Amniotic epithelial cell (primary cell): ENCODE measurements at places on chromosomes 16 and 17.
A peak's percentile ranks its signal among the peaks of the same experiment; 100 is the strongest.

DNA sequence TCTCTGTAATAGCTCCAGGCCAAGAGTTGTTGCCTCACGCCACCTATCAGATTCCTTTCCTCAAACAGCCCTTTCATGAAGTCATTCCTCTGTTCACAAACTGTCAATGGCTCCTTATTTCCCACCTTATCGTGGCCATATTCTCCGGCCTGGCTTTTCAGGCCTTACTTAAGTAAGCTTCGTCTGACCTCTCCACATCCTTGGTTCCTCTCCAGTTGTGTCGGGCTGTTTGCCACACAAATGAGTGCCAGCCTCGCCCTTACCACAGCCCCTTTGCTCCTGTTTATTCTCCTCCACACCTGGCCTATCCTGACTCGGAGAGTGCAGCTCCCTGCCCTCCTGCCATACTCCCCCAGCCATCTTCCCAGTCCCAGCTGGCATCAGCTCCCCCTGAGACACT, 2.0 kb downstream of the TP53I13 start:
- no peak for DNase-seq

- no peak for DNase-seq
Measured at GRCh38 chr16:50916040-50916439, 174.2 kb downstream of the CYLD start.

- DNase-seq: no peak
Measured at GRCh38 chr17:80822021-80822699, 169.5 kb upstream of the CHMP6 start.

- no peak for DNase-seq
Measured at GRCh38 chr16:23406024-23406423, 47.0 kb downstream of the COG7 start.

GRCh38 chr16:30677931-30678585, 19.8 kb downstream of the FBRS start:
- no peak for DNase-seq

DNA sequence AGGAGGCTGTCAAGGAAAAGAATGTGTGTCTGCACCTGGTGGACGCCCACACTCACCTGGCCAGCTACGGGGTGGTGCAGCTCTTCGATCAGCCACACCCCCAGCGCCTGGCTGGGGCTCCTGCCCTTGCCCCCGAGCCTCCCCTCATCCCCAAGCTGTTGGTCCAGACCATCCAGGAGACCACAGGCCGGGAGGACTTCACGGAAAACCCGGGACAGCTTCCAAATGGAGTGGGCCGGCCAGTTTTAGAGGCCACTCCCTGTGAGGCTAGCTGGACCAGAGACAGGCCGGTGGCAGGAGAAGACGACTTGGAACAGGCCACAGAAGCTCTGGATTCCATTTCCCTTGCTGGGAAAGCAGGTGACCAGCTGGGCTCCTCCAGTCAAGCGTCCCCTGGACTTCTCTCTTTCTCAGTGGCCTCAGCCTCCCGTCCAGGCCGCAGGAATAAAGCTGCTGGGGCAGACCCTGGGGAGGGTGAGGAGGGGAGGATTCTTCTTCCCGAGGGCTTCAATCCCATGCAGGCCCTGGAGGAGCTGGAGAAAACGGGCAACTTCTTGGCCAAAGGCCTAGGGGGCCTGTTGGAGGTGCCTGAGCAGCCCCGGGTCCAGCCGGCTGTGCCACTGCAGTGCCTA, 2.2 kb downstream of the WDR81 start:
- no peak for DNase-seq

- peak; percentile 73 for DNase-seq
Measured at GRCh38 chr17:20266806-20267458, 200.4 kb downstream of the LGALS9B start.

- DNase-seq: no peak
Measured at GRCh38 chr17:63349478-63350000, 96.6 kb downstream of the CYB561 start.

DNA sequence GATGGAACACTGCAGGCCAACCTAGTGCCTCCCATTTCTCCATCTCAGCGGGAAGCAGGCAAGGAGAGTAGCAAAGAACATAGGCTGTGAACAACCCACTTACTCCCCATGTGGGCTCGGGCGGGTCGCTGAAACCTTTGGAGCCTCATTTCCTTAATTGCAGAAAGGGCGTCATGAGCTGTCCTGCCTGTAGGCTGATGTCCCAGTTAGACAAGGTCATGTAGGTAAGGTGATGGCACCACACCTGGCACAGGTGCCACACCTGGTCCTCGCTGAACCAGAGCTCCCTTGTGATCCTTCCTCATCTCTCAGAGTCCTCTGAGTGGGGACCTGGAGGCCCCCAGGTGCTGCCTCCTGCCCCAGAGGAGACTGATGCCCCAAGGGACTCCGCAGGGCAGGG, 22.9 kb downstream of the ABCC3 start:
- DNase-seq: no peak

DNA sequence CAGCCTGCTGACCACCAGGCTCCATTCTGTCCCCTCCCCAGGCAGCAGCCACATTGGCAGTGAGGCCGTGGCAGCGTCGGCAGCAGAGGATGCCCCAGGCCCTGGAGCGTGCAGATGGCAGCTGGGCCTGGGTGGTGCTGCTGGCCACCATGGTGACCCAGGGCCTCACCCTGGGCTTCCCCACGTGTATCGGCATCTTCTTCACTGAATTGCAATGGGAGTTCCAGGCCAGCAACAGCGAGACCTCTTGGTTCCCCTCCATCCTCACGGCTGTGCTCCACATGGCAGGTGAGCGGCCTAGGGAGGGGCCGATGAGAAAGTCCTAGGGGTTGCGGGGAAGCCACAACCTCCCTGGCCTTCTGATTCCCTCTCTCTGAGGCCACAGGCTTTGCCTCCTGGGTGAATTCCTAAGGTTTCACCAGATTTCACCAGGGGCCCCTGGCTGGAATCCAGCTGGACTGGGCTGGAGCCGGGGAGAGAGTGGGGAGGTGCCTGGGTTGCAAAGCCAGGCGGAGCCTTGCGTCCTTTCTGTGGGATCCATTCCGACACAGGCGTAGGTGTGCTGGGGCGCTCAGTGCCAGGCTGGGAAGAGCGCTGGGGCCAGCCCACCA, 5.9 kb downstream of the SLC16A5 start:
- peak; percentile 67 for DNase-seq

- DNase-seq: no peak
Measured at GRCh38 chr17:62611292-62611691, 16.2 kb upstream of the MRC2 start.
